ENCODE measurements at places on chromosomes 2 and 18. TPM values are rescaled to one million over a fixed set of nuclear protein-coding genes. Genes with fewer than 3 reads are reported as not detected.

Gene FOXI3
- 2.1 TPM for total RNA-seq

Gene IGFBP5
- total RNA-seq, result 0.07 TPM

Gene ALPP
- not detected for total RNA-seq

Gene GALNT14
- 25.4 TPM for total RNA-seq

Gene MYOM1
- total RNA-seq, result 0.50 TPM

Gene IL1F10
- not detected for total RNA-seq

Gene ANKRD53
- not detected for total RNA-seq

Gene YES1
- 79.9 TPM for total RNA-seq

Gene FAM124B
- total RNA-seq, result not detected

Gene UPP2
- not detected for total RNA-seq

Gene TWIST2
- 0.83 TPM for total RNA-seq
